ENCODE measurements at places on chromosomes 16 and 17.

DNA sequence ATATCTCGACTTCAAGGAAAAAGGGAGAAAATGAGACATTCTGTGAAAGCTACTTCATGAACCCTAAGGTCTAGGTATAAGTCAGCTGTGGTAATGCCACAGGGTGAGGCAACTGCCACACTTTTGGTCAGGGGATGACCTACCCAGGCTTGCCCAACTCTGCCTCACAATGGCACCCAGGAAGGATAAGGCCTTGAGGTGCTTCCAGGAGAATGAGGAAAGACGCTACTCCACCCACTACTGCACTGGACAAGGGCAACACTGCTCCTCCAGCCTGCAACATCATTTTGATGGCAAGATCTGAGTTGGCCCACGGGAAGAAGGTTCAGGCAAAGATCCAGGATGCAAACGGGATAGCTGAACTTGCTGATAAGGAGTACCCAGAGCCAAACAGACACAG is 22.0 kb upstream of the GFOD2 start:
- DNase-seq = no peak

DNA sequence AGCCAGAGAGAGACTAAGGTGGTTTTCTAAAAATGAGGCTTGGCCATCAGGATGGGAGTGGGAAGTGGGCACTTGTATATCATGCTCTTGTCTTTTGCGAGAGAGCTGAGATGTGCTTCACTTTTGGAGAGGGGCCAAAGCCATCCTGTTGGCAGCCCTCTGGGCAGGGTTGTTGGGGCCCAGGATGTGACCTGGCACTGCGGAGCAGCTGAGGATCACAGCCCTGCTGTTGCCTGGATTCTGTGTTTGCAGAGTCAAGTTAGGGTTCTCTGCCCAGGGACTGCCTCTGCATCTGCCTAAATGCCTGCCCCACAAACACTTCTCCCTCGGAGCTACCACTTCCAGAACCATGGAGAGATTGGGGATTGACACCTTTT is 71.2 kb downstream of the PLD6 start:
- DNase-seq = no peak

GRCh38 chr17:42818379-42818778 is 5.7 kb downstream of the BECN1 start:
- DNase-seq = peak; percentile 38

DNA sequence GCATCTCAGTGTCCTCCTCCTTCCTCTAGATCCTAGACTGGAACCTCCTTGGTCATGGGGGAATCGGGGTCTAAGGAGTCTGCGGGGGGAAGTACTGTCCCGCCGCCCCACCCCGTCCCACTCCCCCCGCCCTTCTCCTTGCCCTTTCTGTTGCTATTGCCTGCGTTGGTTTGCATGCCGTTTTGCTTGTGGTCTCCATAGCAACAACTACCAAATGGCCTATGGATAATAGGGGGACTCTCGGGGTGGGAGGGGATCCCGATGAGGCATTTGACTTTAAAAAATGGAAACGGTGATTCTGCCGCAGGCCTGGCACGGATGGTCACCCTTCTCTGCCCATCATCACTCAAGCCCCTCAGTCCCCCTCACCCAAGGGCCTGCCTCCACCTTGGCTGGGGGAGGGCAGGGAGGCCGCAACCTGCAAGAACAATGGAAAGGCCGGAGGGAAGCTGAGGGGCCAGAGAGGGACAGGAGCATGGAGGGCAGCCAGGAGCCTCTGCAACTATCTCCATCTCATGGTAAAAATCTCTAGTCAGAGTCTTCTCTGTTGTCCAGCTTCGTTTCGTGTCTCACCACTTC is 231.4 kb upstream of the TNRC6C start:
- DNase-seq = no peak

DNA sequence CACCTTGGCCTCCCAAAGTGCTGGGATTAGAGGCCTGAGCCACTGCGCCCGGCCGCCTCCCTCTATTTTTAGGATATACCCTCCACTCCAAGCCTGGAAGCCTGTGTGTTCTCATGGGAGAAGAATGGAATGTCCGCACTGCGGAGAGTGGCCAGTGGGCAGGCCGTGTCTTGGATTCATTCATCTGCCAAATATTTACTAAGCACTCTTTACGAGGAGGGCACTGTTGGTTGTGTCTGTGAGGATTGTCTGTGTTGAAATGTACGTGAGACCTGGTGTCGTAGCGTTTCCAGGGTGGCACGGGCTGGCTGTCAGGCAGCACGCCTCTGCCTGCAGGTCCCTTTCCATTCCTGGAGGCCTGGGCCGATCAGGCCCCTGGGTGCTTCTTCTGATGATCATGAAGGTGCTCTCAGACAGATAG is 19.2 kb downstream of the PGS1 start:
- DNase-seq = peak; percentile 38

- no peak for DNase-seq
Measured at GRCh38 chr17:67488161-67488560, 111.1 kb downstream of the PITPNC1 start.

DNA sequence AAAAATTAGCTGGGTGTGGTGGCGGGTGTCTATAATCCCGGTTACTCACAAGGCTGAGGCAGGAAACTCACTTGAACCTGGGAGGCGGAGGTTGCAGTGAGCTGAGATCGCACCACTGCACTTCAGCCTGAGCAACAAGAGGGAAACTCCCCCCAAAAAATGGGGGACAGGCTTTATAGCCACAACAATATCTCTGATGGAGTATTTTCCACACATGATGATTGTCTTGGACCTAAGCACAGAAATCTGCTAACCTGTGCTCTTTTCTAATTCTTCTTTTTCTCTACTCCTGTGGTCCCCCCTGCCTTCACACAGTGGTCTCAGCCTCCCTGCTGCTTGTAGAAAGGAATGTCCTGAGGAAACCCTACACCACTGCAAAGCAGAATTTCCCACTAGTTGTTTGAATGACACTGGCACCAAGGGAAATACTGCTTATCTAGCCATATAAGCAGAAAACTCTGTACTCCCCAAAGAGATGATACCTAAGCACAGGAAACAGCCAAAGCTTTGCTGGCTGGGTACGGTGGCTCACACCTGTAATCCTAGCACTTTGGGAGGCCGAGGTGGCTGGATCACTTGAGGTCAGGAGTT is 117.6 kb downstream of the USP31 start:
- DNase-seq = no peak

DNA sequence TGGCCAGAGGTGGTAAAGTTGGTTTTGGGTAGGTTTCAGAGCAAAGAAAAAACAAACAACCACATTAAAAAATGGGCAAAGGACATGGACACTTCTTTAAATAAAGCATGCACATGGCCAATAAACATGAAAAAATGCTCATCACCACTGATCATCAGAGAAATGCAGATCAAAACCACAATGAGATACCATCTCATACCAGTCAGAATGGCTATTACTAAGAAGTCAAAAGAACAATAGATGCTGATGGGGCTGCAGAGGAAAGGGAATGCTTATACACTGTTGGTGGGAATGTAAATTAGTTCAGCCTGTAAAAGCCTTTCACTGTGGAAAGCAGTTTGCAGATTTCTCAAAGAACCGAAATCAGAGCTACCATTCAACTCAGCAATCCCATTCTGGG is 598.4 kb upstream of the SOX9 start:
- DNase-seq = peak; percentile 42

- DNase-seq = peak; percentile 78
Measured at GRCh38 chr16:84726079-84726668, 26.4 kb downstream of the USP10 start.

GRCh38 chr16:54355251-54355650 is 68.7 kb upstream of the IRX3 start:
- DNase-seq = peak; percentile 58

DNA sequence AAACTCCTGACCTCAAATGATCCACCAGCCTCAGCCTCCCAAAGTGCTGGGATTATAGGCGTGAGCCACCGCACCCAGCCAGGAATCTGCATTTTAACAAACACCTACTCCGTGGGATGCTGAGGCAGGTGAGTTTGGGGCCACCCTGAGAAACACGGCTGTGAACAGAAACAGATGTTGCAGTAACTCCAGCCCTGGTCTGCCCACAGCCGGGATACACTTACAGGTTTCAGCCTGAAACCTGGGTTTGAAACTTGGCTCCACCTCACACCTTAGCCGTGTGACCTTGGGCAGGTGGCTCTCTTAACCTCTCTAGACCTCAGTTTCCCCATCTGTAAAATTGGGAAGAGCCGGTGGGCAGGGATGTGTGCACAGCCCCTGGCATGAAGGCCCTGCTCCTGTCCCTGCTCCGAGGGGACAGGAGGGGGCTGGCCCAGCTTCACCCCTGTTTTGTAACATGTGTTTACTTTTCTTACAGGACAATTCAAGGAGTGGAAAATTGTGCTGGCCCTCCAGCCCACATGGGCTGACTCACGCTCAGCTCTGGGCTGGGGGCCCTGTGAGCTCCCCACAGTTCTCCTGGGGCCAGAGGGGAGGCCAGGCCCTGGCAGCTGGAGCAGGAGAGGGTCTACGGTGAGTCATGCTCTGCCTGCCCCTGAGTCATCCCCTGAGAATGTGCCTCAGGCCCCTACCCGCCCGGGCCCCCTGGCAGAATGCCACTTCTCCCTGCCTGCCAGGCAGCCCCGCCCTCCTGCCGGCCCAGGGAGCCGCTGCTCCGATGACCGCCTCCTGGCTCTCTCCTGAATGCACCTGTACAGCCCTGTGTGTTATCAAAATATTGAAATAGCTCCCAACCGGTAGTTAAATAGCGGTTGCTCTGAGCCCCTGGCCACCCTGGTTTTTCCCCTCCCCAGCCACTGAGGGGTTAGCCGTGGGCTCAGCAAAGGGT is 7.7 kb upstream of the PPL start:
- peak; percentile 98 for DNase-seq

- no peak for DNase-seq
Measured at GRCh38 chr17:38611070-38611786, 5.5 kb upstream of the SRCIN1 start.

DNA sequence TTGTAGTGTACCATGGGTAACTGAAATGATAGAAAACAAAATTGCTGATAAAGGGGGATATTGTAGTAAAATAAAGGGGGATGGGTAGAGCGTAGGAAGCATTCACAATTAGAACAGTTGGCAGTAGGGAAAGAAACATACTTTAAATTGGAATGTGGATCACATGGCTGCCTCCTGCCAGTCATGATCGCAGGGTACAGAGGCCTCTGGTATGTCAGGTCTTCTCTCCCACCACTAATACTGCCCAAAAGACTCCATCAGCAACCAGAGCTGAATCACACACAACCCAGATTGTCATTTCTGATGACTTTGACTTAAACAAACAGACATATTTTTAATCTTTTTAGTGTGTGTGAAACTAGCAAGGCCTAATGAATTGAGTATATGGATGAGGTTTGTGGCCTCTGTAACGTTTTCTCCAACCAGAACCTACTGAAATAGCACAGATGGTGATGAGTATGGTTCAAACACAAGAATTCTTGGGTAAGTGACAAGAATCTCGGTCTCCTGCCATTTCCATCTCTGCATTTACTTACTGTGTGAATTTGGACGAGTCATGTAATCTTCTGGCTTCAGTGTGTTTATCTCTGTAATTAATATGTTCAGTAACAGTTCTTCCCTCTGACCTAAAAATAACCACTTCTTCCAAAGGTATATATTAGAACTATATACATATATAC is 112.6 kb downstream of the USP22 start:
- DNase-seq = peak; percentile 76

DNA sequence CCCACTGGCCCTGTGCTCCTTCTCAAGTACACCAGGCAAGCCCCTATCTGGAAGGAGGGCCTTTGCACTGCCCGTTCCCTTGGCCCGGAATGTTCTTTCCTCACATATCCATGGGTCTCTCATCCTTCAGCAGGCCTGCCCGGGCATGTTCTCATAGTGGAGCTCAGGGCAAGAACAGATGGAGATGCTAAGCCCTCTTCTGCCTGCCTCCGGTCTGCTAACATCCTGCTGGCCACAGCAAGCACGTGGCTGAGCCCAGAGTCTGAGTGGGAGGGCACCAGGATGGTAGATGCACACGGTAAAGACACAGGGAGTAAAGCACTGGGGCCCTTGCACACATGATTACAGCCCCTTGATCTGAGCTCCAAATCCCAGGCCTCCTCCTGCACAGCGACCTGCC is 19.8 kb upstream of the ANKRD40CL start:
- DNase-seq = no peak

DNA sequence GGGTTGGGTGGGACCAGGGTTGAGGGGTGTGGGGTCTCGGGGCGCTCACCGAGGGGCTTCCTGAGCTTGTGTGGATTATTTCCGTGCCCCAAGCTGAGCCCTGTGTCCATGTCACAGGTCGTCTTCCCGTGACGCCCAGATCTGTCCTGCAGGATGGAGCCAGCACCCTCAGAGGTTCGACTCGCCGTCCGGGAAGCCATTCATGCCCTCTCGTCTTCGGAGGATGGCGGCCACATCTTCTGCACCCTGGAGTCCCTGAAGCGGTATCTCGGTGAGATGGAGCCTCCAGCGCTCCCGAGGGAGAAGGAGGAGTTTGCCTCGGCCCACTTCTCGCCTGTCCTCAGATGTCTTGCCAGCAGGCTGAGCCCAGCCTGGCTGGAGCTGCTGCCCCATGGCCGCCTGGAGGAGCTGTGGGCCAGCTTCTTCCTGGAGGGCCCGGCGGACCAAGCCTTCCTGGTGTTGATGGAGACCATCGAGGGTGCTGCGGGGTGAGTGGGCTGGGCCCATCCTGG is 1.0 kb downstream of the TELO2 start:
- peak; percentile 68 for DNase-seq

DNA sequence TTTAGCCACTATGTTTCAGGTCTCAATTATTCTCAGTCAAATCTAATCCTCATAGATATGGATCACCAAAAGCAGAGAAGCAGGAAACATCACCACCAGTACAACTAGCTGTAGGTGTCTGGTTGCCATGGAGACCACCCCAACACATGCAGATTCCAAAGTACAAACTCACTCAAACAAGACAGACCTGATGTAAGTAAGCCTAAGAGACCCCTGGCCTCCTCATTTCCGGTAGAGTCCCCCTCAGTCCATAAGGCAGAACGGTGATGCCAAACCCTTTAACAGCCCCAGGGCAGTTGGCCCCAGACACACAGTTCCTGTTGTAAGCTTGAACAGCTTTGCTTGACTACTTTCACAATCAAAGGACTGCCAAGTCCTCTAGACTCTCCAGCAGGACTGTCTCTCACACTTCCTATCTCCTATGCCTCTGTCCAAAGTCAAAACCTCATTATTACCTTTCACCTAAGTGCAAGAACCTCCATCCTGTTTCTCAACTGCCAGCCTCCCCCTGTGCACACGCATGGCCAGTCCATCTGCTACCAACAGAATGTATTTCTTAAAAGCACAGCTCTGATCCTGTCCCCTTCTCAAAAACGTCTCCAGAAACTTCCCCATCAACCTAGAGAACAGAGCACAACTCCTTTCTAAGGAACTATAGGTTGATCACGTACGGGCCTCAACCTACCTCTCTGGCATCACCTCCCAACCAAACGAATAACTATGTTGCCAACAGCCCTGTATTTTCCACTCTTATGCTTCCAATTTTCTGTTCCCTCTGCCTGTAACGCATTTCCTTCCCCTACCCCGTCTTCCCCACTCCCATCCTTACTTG is 23.9 kb downstream of the SLC39A11 start:
- DNase-seq = peak; percentile 77
